Fibroblast of skin of left biceps (primary cell): ENCODE measurements at places on chromosomes 13 and 19.

GRCh38 chr13:30392681-30393045 is 29.6 kb upstream of the UBE2L5 start:
- no peak for DNase-seq

DNA sequence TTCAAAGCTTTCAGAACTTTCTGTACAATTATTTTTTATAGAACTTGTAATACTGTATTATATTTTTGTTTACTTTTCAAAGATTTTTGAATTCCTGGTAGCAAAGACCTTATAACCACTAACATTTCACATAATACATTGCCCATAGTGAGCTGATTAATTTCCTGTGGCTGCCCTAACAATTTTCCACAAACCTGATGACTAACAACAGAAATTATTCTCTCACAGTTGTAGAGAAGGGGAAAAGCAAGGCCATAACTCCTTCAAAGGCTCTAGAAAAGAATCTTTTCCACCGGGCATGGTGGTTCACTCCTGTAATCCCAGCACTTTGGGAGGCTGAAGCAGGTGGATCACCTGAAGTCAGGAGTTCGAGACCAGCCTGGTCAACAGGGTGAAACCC is 19.1 kb downstream of the KLF12 start:
- no peak for DNase-seq

DNA sequence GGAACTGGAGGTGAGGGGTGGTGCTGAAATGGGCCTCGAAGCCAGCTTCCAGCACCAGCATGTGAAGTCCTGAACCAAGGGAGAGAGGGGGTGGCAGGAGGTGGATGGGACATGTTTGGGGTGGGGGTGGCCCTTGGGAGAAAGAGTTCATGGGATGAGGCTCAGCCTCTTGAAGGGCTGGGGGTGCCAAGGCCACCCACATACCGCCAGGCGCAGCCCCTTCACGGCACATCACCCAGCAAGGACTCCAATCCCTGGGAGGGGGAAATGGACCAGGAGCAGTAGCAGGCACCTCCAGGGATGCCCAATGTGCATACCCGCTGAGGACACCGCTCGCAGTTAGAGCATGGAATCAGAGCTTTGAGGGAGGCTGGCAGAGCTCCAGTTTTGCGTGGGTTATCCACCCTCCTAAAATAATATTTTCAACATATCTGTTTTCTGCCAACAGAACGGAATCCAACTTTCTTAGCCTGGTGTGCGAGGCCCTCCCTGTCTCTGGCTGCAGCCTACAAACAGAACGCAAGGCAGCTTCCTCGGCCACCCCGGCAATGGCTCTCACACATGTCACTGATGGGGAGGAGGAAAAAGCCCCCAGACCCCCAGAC is 140.5 kb upstream of the VSTM2B start:
- DNase-seq: no peak

- no peak for DNase-seq
Measured at GRCh38 chr13:39217471-39217870, 179.2 kb downstream of the NHLRC3 start.

GRCh38 chr13:39904959-39905358 is 249.5 kb downstream of the COG6 start:
- DNase-seq: no peak

DNA sequence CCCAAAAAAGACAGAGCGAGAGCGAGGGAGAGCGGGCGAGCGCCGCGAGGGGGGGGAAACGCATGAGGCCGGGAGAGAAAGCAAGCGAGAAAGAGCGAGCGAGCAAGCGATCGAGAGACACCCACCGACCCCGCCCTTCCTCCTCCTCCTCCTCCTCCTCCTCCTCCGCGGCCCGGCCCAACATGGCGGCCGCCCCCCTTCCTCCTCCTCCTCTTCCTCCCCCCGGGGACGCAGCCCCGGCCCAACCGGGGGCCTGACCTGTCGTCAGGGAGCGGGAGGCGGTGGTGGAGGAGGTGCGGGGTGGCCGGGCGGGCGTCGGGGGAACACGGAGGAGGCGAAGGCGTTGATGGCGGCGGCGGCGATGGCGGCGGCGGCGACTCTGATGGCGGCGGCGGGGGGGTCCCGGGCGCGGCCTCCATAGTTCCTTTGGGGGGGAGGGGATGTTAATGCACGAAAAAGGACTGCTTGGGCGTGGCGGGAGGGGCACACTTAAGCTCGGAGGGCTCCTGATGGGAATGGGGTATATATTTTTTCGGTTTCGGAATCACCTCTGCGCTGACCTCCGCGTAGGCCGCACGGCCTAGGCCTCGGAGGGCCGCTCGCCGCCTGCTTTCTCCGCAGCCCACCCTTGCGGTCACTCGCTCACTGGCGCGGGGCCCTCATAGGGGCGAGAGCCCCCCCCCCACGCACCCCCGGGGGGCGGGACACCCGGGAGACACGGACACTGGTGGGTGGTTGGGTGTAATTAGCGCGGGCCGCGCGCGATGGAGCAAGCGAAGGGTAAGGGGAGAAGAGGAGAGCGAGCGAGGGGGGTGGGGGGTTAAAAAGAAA is 1.2 kb downstream of the ZC3H4 start:
- DNase-seq: peak; percentile 76

DNA sequence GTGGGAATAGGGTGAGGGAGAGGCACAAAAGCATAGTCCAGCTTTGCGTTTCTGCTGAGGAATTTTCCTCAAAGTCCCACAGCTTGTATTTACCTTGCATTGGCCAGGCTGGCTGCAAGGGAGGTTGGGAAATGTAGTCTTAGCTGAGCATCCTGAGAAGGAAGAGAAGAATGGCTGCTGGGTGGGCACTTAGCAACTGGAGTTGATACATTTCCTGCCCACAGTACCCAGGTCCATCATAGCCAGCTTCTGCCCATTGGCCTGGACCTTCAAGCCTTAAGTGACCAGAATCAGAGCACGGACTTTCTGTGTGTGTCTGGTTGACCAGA is 112.4 kb downstream of the SIPA1L3 start:
- DNase-seq: no peak

GRCh38 chr13:102517959-102518358 is 78.8 kb upstream of the TPP2 start:
- no peak for DNase-seq

GRCh38 chr19:7596211-7596937 is 711 bp downstream of the CAMSAP3 start:
- no peak for DNase-seq

- DNase-seq: no peak
Measured at GRCh38 chr19:37950471-37951175, 43.6 kb downstream of the SIPA1L3 start.

GRCh38 chr19:57778336-57778735 is 8.9 kb downstream of the ZNF586 start:
- no peak for DNase-seq

DNA sequence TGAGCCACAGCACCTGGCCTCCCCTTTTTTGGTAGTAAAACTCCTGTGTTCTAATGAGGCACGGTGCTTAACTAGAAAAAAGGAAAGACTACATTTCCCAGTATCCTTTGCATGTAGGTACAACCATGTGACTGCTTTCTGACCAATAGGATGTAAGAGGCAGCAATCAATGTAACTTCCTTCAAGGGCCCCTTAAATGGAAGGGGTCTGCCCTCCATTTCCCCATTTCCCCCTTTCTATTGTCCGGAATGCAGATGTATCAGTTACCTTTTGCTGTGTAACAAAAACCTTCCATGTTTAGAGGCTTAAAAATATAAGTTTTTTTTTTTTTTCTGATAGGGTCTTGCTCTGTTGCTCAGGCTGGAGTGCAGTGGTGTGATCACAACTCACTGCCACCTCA is 2.2 kb downstream of the GPR32 start:
- no peak for DNase-seq

- DNase-seq: no peak
Measured at GRCh38 chr19:32313569-32314265, 31.7 kb upstream of the ZNF507 start.

DNA sequence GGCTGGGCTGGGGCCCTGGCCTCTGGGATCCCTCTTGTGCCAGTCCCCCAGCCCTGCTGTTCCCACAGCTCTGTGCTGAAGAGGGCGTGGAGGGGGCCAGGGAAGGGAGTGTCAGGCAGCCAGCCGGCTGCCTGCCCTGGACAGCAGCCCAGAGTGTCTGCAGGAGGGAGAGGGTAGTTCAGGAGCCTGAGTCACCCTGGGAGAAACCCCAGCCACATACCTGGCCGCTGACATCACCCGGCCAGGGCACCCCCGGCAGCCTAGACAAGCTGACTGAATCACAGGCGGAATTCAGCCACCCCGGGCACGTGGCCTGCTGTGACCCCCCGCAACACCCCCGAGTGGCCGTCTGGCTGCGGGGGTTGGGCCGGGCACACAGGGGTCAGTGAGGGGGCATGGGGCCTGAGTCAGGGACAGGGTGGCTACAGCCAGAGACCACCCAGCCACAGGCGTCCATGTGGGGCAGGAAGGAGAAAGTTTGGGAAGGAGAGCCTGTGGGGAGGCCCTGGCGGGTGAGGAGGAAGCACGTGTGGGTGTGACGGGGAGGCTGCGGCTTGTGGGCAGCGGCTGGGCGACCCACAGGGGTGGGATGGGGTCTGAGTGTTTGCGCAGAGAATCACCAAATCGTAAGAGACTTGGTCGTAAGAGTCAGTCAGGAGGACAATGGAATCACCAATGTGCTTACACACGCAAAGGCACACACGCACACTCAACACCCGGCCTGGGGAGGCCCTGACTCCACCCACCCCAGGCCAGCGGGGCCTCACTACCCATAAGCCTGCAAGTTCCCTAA is 11.9 kb upstream of the FOSB start:
- DNase-seq: peak; percentile 95

DNA sequence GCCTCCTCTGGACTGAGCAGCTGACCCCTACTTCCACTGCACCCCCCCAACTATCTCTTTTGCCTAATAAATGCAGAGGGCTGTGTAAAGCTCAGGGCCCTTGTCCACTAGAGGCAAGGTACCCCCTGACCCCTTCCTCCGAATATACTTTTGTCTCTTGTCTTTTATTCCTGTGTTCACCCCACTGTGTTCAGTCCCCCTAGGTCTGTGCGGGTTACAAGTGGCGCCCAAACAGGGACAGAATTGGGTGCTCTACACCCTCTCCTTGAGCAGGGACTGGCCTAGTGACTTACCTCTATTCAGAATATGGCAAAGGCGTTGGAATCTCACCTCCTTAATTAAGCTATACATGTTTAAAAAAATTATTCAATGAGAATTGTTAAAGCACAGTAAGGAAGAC is 15.0 kb downstream of the ZNF350 start:
- peak; percentile 0 for DNase-seq

GRCh38 chr13:110590577-110590976 is 24.8 kb upstream of the NAXD start:
- no peak for DNase-seq

GRCh38 chr13:32883474-32883873 is 132.7 kb upstream of the KL start:
- DNase-seq: no peak
